ENCODE measurements at places on chromosomes 2 and 18.

GRCh38 chr18:72542984-72543356, 1.2 kb downstream of the CBLN2 start:
- no peak for DNase-seq

DNA sequence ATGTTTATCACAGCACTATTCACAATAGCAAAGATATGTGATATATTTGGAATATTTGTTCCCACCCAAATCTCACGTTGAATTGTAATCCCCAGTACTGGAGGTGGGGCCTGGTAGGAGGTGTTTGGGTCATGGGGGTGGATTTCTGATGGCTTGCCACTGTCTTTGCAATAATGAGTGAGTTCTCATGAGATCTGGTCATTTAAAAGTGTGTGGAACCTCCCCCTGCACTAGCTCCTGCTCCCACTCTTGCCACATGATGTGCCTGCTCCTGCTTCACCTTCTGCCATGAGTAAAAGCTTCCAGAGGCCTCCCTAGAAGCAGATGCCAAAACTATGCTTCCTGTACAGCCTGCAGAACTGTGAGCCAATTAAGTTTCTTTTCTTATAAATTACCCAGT, 72.2 kb upstream of the DYNC1I2 start:
- no peak for DNase-seq

DNA sequence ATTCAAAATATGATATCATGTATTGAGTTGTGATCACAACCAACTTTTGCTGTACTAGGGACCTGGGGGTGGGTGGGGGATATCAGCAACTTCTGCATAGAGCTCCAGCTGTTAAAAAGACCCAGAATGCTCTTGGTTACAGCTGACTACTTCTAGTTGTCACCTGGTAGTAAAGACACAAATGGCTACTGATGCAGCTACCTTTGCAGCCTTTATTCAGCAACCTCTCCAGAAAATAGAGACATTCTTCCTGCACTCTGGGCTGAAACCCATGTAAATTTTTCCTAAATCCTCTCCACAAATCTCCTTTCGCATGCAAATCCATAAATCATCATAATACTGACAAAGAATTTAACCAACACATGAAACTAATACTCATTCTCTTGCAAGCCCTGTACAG, 238.3 kb downstream of the TCF4 start:
- no peak for DNase-seq

DNA sequence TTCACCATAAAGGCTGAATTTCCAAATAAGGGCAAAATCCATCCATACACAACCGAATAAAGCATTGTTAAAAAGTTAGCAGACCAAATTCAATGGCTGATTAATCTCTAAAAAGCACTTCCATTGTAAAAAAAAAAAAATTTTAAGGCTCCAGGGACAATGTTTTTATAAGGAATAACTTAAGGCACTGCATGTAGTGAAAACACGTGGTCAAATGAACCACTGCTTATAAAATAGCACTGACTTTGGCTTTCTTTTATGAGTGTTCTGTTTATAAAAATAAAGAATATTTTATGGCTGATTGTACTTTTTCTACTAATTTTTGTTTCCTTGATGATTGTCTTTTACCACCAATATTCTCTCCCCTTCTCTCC, 409.3 kb upstream of the KCNH7 start:
- DNase-seq: no peak

- DNase-seq: no peak
These were observed 76.9 kb downstream of the AOX1 start for GRCh38 chr2:200662727-200663126.

- no peak for DNase-seq
These were observed 818.0 kb upstream of the ACVR2A start for GRCh38 chr2:147026664-147027295.

- DNase-seq: no peak
These were observed 190.1 kb downstream of the CDCA7 start for GRCh38 chr2:173544641-173545363.

- DNase-seq: no peak
These were observed 4.4 kb upstream of the CCDC150 start for GRCh38 chr2:196635156-196635555.

DNA sequence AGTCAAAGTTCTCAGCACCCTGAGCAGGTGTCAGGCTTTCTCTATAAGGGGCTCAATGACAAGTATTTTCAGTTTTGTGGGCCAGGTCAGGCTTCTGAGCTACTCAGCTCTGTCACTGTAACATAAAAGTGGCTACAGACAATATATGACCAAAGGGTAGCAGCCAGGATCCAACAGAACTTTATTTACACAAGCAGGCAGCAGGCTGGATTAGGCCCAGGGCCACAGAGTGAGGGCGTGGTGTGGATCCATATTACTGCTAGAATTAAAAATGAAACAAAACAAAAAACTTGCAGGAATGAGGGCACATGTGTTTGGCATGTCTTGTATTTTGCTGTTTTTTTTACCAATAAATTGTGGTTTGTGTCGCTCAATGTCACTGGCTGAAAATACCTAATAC, 143.7 kb downstream of the EIPR1 start:
- DNase-seq: no peak

GRCh38 chr2:237153181-237153580, 67.5 kb downstream of the COPS8 start:
- DNase-seq: no peak

- DNase-seq: no peak
These were observed 73.8 kb upstream of the HAAO start for GRCh38 chr2:42865884-42866881.

DNA sequence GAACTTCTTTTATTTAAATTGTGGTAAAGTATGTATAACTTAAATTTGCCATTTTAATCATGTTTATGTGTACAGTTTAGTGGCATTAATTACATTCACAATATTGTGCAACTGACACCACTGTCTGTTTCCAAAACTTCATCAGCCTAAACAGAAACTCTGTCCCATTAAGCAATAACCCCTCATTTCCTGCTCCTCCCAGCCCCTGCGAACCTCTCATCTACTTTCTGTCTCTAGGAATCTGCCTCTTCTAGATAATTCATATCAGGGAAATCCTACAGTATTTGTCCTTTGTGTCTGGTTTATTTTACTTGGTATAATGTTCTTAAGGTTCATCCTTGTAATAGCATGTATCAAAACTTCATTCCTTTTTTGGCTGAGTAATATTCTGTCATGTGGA, 75.1 kb downstream of the BOLA3 start:
- DNase-seq: no peak

DNA sequence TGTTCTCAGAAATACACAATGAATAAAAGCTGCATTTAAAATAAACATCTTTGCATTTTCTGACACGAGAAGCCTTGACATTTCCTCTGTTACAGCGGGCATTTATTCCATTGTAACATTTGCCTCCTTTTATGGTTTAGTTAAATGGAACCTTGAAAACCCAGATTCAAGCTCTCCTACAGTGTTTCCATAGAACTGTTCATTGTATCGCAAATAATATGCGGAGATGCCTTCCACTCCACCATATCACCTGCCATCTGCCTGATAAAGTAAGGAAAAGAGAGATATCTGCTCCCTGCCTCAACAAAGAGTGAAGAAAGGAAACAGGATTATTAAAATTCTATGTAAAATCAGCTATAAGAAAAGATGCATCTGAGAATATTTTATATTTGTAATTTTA, 69.8 kb downstream of the CDH19 start:
- DNase-seq: no peak

DNA sequence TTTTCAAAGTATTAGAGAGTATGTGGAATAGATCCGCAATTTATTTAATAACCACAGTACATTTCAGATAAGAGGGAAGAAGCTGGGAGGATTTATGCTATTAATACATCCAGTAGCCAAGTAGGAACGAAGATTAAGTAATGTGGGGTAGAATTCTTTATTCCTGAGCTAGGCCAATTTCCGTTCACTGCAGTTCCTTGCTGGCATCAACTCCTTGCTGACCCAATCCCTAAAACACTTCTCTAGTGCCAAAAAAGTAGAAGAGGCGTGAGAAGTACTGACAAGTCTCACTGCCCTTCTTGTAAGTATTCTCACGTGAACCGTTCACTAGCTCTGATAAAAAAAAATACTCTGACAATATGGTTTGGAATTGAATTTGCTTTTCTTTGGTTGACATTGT, 211.4 kb downstream of the EPHA4 start:
- DNase-seq: no peak

- no peak for DNase-seq
These were observed 3.7 kb upstream of the HOXD1 start for GRCh38 chr2:176184749-176185148.

GRCh38 chr2:348361-348916, 60.5 kb upstream of the ALKAL2 start:
- no peak for DNase-seq

DNA sequence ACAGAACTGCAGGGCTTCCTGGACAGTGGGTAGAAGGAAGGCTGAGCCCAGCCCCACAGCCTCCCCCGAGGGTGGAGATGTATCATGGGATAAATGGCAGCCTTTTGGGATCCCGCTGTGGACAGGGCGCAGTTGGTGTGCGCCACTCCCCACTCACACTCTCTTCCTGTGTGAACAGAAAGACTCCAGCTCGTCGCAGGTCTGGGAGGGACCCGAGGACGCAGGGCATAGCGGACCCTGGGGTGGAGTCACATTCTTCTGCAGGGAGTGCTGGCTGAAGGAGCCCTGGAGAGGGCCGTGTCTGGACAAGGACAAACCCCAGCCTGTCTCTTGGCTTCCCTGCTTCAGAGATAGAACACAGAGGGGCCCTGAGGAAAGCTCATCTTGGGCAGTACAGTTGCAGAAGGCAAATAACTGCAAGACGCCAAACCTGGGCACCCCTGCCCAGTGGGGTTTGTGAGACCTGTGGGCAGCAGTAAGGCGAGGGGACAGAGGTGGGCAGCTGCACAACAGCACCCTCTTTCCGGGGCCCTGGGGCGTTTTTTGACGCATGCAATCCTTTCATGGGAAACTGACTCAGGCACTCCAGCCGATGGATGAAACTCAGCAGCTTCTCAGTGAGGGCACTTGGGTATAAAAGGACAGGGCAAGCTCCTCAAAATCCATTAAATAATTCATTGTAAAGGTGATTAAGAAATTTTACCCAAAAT, 101.9 kb downstream of the USP40 start:
- no peak for DNase-seq

DNA sequence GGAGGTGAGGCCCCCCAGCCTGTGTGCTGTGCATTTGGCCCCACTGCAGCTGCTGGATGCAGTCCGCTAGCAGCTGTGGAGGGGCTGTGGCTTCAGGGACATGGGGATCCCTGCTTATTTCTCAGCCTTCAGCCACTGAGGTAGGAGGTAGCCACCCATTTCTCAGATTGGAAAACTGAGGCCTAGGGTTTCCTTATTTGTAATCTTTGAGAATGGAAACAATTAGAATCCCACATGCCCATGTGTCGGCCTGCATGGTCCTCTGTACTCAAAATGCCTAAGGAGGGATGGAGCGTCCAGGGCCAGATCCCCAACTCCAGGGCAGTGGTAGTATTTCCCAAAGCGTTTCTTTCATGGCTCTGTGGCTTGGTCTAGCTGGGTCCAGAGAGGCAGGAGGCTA, 42.1 kb downstream of the TOGARAM2 start:
- no peak for DNase-seq

GRCh38 chr2:144597894-144598593, 78.1 kb upstream of the ZEB2 start:
- no peak for DNase-seq

DNA sequence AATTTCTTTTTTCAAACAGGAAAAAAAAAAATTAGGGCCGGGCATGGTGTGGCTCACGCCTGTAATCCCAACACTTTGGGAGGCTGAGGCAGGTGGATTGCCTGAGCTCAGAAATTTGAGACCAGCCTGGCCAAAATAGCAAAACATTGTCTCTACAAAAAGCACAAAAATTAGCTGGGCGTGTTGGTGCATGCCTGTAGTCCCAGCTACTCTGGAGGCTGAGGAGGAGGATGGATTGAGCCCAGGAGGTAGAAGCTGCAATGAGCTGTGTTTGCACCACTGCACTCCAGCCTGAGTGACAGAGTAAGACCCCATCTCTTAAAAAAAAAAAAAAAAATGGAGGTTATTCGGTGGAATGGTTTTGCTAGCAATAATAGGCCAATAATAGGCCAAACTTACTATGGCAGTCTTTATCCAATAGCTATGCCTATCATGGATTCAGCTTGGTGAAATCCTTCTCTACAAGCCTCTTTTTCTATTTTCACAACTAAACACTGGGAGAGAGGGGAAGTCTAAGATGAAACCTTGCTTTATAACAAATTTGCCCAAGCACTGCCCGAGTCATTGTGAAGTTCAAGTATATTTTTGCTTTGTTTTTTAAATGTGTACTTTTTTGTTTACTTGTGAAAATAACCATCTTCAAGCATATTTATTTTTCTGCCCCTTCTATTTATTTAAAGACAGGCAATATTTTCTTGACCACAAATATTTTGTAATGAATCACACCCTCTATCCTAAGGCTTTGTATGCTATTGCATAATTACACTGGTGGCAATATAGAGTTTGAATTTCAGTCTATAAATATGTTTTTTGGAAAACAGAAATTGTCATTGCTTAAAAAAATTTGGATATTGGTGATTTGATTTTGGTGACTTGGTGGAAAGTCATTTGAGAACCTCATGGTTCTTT, 20.0 kb upstream of the KYNU start:
- no peak for DNase-seq

DNA sequence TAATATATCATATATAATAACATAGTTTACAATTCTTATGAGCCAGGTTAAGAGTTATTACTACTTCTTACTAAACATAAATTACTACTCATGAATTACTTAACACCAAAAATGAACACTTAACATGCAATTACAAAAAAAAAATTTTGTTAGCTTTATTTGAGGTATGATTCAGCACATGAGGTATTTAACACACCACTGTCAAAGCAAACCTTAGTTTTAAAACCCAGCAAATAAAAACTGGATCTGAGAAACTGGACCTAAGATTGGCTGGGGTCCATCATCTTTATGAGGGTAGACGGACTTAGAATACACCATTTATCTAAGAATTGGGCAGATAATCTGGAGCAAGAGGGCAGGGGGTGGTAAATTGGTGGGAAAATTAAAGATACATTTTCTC, 81.8 kb upstream of the CREB1 start:
- no peak for DNase-seq

- DNase-seq: no peak
These were observed 5.5 kb upstream of the MGAT4A start for GRCh38 chr2:98736464-98736889.

- DNase-seq: no peak
These were observed 103.5 kb downstream of the MSH2 start for GRCh38 chr2:47506436-47506835.

- no peak for DNase-seq
These were observed 25.0 kb downstream of the FN1 start for GRCh38 chr2:215410932-215411285.

GRCh38 chr2:145029873-145030272, 510.0 kb upstream of the ZEB2 start:
- DNase-seq: no peak

DNA sequence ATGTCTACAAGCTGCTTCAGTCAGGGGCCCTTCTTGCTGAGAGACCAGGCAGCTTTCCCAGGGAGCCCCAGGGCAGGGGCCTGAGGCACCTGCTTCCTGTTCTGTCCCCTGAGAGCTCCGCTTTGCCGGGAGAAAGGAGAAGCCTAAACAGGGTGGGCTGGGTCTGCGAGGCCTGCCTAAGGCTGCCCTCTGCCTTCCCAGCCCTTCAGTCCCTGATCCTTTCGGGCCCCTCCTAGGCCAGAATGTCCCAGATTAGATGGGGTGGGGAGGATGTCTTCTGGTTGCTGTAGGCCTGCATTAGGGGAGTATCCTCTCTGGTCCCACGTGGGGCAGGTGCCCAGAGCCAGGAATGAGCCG, 72.4 kb downstream of the TGOLN2 start:
- DNase-seq: no peak
